ENCODE measurements at places on chromosomes 5 and 9.

- no peak for DNase-seq
These were observed 294.6 kb downstream of the ZNF608 start for GRCh38 chr5:124451721-124452383.

DNA sequence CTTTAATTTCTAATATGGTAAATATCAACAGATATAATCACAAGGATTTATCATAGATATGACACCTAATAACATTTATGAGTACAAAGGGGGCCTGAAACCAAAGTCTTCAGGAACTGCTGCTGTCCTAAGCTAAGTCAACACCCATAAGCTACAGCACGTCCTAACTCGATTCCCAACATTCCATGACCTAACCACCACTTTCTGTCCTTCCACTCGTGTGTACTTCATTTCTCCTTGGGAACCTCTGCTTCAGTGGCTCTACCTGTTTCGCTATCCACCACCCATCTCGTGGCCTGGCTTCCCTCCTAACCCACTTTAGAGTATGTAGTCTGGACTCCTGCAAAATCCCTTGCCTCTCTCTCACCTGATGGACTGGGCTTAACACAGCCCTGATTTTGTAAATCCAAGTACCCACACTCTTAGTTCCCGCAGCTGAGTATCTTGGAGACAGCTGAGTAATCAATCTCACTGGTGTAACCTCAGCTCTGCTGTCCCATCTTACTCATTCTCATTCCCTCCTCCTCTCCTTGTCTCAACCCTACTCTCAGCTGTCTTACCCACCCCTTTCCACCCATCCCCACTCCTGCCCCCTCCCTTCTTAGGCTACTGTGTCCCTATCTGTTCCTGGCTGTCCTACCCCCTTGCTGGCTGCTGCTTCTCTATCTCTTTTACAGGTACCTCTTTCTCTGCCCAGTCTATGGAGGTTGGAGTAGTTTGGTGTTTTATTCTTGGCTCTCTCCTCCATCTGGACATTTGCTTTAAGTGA is 101.8 kb downstream of the MAST4 start:
- DNase-seq: no peak

DNA sequence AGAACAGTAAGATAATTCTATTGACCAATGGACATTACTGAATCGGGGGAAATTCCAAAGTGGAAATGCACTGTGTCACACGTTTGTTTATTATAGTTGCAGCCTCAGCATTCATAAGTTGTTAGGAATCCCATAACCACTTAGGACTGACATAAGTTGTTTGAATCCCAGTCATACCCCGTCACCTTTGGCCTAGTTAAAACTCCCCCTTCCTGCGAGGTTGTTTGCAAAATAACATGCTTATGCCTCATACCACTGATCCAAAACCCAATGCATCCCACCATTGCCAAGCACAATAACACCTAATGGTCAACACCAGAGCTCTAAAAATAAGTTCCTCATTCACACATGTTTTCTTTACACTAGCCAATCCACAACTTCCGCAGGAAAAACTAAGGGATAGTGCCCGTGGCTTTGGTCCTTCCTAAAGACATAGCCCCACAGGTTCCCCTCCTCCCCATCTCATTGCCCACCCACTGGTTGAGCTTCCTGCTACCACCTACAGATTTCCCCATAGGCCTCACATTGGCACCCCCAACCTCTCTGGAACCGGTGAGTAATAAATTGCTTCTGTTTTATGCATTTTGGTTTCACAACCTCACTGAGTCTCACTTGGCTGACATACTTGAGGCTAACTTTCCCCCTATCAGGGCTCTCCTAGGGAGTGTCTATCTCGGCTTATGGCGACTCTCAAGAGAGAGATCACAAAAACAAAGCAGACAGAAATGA is 42.3 kb upstream of the MUSK start:
- no peak for DNase-seq

- DNase-seq: no peak
These were observed 210.5 kb downstream of the CSNK1G3 start for GRCh38 chr5:123722451-123722850.

DNA sequence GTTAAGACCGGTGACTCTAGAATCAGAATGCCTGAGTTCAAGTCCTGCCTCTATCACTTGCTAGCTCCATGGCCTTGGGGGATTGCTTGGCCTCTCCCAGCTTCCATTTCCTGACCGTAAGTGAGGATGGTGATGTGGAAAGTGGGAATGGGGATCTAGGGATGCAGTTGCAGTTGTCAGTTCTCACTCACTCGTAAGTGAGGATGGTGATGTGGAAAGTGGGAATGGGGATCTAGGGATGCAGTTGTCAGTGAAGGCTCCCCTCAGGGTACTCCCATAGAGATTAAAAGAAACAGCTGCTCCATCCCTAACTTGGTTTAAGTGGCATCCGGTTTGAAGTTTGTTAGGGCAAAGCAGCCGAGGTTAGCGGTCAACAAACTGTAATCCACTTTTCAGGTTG is 3.0 kb upstream of the IL9 start:
- no peak for DNase-seq

GRCh38 chr9:133950192-133950591 is 41.9 kb downstream of the VAV2 start:
- no peak for DNase-seq

DNA sequence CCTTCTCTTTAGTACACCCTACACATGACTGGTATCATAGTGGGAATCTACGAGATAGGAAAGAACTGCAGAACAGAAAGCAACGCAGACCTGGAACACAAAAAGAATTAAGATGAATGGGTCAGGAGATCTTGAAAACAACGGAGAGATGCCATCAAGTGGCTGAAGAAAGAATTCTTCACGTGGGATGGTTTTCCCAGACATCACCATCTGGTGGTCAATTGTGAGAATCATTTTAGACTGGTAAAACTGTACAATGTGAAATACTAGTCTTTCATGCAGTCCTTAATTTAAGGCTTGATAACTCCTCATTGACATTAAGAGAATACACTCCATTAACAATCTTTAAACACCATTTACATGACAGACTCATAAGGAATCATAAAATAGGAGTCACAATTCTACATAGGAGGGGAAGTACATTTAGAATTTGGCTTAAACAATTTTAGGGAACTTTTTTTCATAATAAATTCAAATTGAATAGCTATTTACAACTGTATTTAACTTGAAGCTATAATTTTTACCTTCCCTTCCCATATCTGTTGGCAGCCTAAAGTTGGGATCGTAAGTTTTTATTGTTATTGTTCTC is 128.4 kb upstream of the TRPM3 start:
- peak; percentile 78 for DNase-seq

- DNase-seq: no peak
These were observed 143.2 kb downstream of the PSAT1 start for GRCh38 chr9:78439866-78440830.

DNA sequence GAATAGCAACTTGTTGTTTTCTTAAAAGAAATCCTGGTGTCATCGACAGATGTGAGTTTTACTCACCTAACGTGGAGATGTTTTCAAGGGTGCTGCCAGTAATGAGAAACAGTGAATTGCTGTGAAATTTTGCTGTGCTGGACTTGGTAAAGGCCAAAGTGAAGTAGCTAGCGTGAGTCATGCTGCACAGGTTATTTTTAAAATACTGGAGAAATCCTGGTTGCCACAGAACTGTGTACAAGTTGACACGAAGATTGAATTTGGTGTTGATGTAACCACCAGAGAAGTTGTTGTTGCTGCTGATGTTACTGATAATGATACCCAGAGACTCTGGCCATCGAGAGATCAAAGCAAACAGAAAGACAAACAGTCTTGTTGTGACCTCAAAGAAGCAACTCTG is 187.9 kb upstream of the NFIL3 start:
- peak; percentile 14 for DNase-seq

- DNase-seq: peak; percentile 82
These were observed 36.9 kb upstream of the ANGPTL2 start for GRCh38 chr9:127159325-127159801.

GRCh38 chr9:91766315-91767069 is 183.5 kb downstream of the ROR2 start:
- DNase-seq: no peak

- no peak for DNase-seq
These were observed 7.3 kb downstream of the UCK1 start for GRCh38 chr9:131523451-131524435.

GRCh38 chr5:139847790-139848507 is 52.3 kb downstream of the PSD2 start:
- peak; percentile 70 for DNase-seq

- no peak for DNase-seq
These were observed 44.1 kb downstream of the SPARC start for GRCh38 chr5:151642472-151643140.

DNA sequence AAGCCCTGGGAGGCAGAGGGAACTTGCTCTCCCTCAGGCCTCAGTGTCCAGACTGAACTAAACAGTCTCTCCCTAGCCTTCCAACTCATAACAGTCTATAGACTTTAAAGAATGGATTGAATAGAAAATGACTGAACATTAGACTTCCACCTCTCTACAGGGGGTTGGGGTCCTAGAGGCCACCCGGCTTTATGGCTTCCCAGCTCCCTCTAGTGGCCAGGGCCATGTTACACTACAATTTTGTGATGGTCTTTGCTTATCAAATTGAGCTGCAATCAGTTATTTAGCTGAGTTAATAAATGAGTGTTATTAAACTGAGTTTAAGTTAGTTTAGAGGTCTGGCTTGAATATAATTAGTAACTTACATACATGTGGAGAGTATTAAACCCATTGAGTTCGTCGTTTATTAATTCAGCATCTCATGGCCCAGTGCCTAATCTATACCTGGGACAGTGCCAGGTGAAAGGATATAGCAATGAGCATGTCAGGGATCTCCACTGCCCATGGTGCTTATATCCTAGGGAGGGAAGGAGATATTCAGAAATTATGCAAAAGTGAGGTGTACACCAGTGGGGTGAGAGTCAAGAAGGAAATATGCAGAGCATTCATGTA is 105.2 kb downstream of the SH3TC2 start:
- peak; percentile 50 for DNase-seq

- peak; percentile 12 for DNase-seq
These were observed 403.0 kb downstream of the ZNF608 start for GRCh38 chr5:124343451-124343867.

DNA sequence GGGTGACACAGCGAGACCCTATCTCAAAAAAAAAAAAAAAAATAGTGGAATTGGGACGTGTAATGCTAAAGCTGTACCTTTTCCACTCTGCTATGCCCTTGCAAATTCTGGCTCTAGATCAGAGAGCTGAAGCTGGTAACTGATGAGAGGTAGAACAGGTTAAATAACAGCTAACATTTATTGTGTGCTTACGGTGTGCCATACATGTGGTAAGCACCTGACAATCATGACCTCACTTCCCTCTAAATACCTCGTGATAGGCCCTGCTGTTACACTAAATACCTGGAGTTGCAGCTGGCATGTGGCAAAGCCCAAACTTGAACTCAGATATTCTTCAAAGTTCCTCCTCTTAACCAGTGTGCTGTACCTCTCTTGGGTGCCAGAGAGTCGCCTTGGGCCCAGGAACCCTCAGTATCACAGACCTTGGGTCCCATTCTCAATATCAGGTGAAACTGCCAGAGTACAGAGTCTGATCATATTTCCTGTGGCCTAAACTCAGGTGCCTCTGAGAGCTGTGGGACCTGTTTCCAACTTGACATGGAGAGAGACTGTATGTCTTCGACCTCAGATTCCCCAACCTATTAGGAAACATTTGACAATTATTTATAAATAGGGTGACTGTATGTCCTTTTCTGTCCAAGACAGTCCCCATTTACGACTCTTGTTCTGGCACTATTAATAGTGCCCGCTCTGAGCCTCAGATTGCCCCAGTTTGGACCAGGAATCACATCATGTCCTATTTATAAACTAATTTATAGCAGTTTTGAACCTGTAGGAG is 4.8 kb downstream of the ARL10 start:
- DNase-seq: no peak

GRCh38 chr9:130072515-130073235 is 19.0 kb downstream of the GPR107 start:
- no peak for DNase-seq

DNA sequence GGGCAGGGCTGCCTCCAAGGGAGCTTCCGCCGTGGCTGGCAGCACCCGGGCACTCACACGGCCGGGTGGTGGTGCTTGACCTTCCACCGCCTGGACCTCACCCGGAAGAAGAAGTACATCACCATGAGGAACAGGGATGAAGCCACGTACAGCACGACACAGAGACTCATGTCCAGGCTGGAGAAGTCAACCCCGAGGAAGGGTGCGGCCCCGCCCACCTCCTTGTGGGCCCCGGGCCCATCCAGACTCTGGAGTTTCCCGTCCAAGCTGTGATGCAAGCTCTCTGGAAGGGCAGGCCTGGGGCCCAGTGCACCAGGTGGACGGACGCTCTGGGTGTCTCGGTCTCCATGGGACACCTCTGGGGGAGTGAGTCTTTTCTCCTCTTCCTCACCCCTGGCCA is 3.7 kb upstream of the LHX3 start:
- no peak for DNase-seq

GRCh38 chr5:10987925-10988504 is 227.0 kb upstream of the DAP start:
- DNase-seq: peak; percentile 79

DNA sequence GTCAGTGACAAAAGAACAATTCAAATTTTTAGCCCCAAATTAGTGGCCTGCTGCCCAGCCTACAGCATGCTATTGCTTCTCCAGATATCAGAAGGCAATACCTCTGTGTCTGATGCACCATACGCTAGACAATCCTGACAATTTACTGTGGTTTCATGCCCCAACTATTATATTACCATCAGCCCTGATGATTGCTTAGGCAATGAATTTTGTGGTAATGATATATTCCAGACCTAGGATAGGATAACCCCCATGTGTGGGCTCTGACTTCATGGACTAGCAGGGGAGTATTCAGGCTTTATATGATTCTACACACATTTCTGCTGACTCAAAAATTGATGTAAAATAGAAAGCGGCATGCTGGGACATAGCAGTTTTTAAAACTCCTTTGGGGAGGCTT is 168.7 kb upstream of the FST start:
- no peak for DNase-seq

DNA sequence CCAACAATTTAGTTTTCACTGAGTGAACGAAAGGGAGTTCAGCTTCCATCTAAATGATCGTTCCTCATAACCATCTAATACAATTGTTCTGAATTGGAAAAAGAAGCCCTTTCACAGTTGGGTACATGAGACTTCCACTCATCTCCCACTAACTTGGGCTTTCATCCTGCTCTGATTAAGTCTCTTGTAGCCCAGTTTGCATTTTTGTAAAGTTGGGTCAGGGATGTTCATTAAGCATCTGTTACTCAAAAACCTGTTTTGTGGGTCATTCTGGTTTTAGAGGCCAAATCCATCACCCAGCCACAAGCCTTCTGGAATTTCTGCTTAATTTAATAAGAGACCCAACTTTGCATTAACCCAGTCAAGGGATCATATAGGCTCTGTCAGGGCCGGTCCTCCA is 385.3 kb downstream of the BNC2 start:
- DNase-seq: no peak

- DNase-seq: peak; percentile 67
These were observed 29.6 kb upstream of the UBAC1 start for GRCh38 chr9:135990468-135991429.

DNA sequence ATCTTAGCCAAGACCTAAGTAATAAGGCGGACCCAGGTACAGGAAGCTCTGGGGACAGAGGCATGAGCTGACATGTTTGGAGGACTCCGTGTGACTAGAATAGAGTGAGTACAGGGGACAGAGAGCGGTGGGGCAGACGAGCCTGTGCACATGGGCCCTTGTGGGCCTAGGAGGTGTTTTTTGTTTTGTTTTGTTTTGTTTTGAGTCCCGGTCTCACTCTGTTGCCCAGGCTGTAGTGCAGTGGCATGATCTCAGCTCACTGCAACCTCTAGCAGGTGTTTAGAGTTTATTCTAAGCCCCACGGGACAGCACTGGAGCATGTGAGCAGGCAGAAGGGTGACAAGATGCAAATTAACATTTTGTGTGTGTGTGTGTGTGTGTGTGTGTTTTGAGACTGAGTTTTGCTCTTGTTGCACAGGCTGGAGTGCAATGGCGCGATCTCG is 3.1 kb upstream of the EEIG1 start:
- DNase-seq: no peak

All from hepatocyte (in vitro differentiated cells).